ENCODE measurements at places on chromosomes 7 and 10.
A peak's percentile ranks its signal among the peaks of the same experiment; 100 is the strongest.

- DNase-seq: no peak
Observed at GRCh38 chr7:45071528-45071927, 17.2 kb downstream of the NACAD start.

DNA sequence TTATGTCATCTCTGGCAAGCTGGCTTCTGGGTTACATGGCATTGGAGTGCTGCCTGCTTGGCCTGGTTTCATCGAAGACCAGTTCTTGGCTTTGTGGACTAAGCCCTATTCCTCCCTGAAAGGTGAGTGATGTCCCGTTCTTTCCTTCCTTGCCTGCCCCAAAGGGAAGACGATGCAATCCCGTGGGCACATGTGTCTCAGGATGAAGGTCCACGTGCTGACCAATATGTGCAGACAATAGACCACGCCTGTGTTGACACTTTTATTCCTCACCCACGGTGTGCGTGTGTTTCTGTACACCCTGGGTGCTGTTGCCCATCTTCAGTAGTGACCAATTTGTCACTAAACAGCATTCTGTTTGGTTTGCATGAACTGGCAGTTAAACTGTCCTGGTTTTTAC is 28.6 kb upstream of the SHH start:
- DNase-seq: no peak

GRCh38 chr10:8054494-8055407 is at the start of gene GATA3:
GATA3 (plus strand) TSS chr10:8054688; CDS start chr10:8055656, 968 bp downstream.
- peak; percentile 76 for DNase-seq

- DNase-seq: no peak
Observed at GRCh38 chr10:64732372-64732957, 1211.3 kb downstream of the REEP3 start.

DNA sequence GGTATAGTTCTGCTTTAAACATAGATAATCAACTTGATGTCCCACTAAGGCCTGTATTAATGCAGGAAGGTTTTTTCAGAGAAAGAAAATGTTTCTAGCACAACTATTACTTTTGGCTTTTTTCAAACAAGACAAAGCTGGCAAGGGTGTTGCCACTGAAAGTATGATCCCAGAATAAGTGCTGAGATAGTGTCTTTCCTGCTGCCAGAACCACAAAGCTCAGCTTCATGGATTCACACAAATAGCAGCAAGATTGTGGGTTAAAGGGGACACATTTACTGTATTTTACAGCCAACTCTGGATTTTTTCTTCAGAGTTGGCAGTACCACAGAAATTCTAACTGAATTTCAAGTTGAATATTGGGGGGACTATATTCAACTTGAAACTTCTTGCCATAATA is 4.3 kb downstream of the NCOA4 start:
- DNase-seq: no peak

GRCh38 chr7:2713370-2713769 is 25.4 kb downstream of the AMZ1 start:
- no peak for DNase-seq

DNA sequence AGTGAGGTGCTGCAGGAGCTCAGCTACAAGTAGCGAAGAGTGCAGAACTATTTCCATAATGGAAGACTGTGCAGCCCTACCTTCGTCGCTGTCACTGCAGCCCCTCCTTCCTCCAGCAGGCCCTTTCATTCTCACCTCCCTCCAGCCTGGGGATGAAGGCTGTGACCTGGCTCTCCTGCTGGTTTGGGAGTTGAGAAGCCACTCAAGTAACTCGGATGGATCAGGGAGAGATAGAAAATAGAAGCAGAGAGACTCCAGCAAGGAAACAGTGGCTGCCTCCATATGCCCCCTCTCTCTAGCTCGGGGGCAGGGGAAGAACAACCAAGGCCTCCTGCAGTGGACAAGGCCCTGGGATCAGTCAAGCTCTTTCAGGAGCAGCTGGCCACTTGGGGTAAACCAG is 37.4 kb upstream of the NPFFR1 start:
- DNase-seq: no peak

DNA sequence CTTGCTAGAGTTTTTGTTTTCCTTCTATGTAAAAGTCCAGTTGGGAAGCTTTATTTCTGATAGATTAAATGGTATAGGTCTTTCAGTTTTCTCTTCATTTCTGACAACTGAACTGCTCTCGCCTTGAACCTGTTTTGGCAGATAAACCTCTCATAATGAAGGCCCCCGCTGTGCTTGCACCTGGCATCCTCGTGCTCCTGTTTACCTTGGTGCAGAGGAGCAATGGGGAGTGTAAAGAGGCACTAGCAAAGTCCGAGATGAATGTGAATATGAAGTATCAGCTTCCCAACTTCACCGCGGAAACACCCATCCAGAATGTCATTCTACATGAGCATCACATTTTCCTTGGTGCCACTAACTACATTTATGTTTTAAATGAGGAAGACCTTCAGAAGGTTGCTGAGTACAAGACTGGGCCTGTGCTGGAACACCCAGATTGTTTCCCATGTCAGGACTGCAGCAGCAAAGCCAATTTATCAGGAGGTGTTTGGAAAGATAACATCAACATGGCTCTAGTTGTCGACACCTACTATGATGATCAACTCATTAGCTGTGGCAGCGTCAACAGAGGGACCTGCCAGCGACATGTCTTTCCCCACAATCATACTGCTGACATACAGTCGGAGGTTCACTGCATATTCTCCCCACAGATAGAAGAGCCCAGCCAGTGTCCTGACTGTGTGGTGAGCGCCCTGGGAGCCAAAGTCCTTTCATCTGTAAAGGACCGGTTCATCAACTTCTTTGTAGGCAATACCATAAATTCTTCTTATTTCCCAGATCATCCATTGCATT is 27.1 kb downstream of the MET start:
- DNase-seq: no peak

DNA sequence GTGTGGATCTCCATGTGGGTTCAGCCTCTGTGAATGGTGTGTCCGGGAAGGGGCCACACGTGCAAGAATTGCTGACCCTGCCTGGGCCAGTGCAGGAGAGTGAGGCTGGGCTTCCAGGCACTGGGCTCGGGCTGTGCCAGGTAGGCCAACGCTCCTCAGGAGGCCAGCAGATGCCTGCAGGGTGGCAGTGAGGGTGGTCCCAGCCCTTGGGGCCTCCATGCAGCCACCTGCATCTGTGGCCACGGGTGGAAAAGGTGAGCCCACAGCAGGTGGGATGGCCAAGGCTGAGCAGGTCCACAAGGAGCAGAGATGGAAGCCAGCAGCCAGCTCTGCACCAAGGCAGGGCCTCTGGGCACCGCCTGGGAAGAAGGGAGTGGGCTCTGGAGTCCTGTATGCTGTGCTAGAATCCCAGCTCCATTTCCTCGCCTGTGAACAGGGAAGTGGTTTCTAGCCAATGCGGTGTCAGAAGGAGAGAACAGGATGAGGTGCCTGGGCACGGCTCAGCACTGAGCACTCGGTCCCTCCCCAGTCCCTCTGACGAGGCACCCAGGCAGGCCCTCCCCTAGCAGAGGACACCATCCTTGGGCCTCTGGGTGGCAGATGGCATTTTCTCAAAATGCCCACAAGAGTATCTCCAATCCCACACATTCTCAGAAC is 31.1 kb upstream of the RET start:
- no peak for DNase-seq

- no peak for DNase-seq
Observed at GRCh38 chr7:130481898-130482297, 10.0 kb upstream of the MEST start.

DNA sequence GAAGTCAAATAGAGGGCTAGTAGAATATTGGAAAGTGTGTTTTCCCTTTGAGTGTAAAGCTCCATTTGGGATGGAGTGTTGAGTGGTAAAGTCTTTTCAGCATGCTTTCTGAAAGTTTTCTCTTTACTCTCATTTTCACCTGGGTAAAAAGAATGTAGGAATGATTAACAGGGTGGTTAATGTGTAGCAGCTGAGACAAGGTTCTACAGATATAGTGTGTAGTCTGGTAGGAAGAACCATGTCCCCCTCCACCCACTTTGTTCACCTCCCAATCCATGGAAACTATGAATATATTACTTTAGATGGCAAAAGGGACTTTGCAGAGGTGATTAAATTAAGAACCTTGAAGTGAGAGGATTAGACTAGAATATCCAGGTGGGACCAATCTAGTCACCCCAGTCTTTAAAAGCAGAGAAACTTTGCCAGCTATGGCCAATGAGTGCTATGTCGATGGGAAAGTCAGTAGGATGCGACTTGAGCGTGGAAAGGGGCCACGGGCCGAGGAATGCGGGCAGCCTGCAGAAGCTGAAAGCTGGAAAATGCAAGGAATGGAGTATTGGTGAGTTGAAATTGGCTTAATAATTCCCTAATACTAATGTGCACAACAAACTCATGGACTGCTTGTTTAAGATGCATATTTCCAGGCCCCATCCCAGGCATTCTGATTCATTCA is 166.3 kb upstream of the AHR start:
- no peak for DNase-seq

- no peak for DNase-seq
Observed at GRCh38 chr10:71580415-71580814, 139.2 kb downstream of the C10orf105 start.

DNA sequence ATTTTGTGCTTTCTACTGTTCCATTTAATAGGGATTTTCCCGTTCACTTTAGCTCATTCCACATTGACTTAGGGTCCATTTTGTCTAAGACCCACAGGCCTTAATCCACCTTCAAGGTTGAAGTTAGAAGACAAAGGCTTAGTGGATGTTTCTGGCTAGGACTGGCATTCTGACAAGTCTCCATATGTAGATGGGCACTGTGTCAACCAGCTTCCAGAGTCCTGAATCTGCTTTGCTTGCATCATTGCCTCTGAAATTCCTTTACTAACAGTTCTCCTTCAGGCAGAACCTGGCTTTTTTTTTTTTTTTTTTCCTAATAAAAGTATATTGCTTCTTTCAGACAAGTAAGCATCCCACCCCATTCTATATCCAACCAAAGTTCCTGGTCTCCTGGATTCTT is 69.6 kb upstream of the PDCD4 start:
- no peak for DNase-seq

DNA sequence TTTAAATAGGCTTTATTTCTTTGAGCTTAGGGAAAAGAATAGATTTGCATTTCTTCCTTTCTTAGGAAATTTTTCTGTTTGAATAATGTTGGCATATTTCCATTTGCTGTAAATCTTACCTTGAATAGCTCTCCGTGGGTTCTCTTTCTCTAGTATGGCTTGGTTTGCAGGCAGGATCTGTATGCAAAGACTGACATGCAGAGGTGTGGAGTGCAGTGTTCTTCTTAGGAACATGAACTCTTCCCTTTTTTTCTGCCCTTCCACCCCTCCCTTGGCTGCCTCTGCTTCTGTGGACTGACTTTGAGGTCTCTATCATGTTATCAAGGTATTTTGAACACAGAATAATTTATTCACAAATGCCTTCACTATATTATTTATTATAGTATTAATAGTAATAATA is 222.8 kb downstream of the LHFPL3 start:
- no peak for DNase-seq

DNA sequence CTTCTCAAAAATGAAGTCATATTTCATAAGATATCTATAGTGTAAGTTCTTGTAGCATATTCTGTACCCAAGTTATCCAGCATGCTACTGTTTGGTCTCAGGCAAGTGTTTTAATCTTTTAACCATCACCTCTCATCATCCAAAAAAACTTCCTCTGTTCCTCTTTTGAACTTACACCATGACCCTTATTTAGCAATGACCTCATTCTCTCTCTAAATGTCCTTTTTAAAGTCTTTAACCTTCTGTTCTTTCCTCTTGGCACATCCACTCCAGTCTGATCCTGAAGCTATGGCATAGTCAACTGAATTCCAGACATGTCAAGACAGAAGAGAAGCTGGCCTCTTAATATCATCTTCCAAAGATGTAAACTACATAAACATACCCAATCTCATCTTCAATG is 26.2 kb downstream of the PPP3CB start:
- DNase-seq: no peak

GRCh38 chr10:47165711-47166404 is 134.1 kb upstream of the GDF10 start:
- peak; percentile 26 for DNase-seq

DNA sequence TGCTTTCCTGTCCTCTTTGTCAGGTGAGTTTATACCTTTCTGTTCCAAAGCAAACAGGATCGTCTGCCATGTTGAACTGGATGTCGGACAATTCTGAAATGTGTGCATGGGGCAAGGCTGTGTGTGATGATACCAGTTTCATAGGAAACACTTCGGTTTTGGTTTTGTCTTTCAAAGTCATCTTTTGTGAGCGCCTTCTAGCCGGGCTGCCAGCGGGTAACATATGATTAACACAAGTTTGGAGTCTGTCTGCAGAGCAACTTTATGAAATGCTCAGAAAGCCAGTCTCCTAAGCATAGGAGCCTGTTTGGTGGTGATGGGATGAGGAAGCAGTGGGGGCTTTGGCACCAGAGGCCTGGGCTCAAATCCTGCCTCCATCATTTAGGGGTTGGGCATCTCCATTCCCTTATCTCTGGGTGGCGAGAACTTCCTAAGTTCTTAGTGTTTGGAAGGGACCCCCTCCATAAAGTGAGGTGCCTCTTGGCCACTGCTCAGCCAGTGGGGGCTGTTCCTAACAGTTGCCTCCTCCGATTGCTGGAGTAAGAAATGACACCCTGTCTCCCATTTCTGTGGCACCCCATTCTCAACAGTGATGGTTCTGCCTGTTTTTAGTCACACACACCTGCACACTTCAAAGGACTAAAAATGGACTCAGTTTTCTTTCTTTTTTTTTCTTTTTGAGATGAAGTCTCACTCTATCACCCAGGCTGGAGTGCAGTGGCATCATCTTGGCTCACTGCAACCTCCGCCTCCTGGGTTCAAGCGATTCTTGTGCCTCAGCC is 36.8 kb downstream of the CUX1 start:
- DNase-seq: no peak

DNA sequence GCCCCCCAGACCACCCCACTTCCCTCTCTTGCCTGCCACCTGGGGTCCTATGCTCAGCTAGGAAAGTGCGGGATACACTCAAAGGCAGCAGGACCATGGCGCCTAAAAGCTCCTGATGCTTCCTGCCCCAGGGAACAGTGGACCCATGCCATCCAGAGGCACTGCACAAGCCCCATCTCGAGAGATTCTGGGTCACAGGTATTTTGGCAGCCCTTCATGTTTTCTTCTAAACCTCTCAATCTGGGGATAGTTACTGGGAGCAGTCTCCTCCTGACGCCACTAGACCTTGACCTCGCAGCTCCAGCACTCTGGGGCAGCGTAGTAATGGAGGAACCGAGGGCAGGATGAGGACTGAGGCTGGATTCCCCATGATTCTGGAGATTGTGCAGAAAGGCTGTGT is 107.1 kb downstream of the GRK5 start:
- DNase-seq: no peak

- no peak for DNase-seq
Observed at GRCh38 chr7:92840316-92840715, 3.9 kb upstream of the CDK6 start.

GRCh38 chr7:29483219-29484104 is 80.2 kb upstream of the PRR15 start:
- DNase-seq: no peak

All from activated CD4-positive, alpha-beta T cell treated with anti-CD3 and anti-CD28 coated beads for 4 hours (primary cell).